Bone marrow (tissue), 2 donors: ENCODE measurements at places on chromosomes 12 and 14.

GRCh38 chr12:58030566-58031279, 89.4 kb downstream of the ATP23 start:
- DNase-seq = no peak

GRCh38 chr14:58151133-58152013, 640 bp downstream of the ARMH4 start:
- no peak for DNase-seq

- DNase-seq = no peak
Observed at GRCh38 chr12:38417101-38417500, 100.5 kb downstream of the ALG10B start.

DNA sequence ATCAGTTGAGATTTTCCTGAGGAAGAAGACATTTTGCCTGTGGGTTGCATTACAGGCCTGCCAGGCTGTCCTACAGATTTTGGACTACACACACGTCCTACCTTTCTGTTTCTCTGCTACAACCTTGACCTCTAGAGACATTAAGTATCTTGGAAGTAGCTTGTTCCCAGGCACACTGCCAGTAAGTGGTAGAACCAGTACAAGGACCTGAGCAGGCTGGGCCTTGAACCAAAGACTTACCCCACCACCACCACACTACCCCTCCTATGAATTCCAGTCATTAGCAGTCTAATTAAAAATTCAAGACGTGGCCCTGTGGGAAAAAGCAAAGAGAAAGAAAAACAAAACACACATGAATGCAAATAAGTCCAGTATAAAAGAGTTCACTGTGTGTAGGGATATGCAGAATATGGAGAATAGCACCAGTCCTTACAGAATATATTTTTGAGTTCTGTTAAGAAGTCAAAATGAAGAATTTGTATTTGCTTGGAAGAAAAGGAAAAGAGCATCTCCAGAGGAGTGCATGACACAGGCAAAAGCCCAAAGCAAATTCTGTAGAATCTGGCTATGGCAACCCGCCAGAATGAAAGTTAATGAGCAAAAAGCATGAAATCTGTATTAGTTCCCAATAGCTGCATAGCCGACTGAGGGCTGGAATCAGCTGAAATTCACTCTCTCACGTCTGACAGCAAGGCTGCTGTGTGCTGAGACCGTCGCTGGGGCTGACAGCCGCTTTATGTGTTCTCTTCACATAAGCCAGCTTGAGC, 74.3 kb upstream of the ST8SIA1 start:
- DNase-seq = no peak

GRCh38 chr14:81529391-81529790, 4.3 kb downstream of the SEL1L start:
- DNase-seq = no peak

- no peak for DNase-seq
Observed at GRCh38 chr14:102827716-102828115, 50.5 kb downstream of the TRAF3 start.
